ENCODE measurements at places on chromosomes 13 and 19. TPM values are rescaled to one million over a fixed set of nuclear protein-coding genes. Genes with fewer than 3 reads are reported as not detected.

The LILRA2 gene
- total RNA-seq = 0.85 TPM

- DNase-seq = no peak
Observed at GRCh38 chr19:38099966-38100365, 124.1 kb downstream of the DPF1 start.

- DNase-seq = no peak
Observed at GRCh38 chr13:65633806-65634205, 1596.3 kb downstream of the PCDH9 start.

DNA sequence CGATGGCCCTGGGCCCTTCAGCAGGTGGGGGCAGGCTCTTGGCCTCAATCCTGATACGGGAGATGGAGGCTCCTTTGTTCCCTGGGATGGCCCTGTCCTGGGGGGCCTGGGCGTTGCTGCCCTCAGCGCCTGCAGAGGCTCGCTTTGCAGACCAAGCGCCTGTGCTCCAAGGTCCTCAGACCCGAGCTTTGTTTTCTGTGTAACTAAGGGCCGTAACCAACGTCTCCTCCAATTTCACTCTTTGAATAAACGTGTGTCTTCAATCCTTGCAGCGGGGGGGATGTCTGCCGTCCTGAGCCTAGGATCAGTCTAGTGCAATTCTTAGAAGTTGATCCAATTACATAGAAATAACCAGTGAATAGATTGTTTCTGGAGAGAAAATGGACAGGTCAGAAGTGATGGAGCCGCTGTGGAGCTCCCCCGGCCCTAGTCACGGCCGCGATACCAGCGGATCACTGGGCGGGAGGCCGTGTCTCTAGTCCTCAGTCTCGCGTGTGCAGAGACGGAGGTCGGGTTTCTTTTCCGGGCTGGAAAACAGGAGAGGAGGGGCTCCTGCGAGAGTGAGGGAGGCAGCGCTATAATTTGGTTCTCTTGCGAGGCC is 5.3 kb downstream of the PTBP1 start:
- no peak for DNase-seq

- no peak for DNase-seq
Observed at GRCh38 chr13:46179969-46180763, 1.8 kb downstream of the LCP1 start.

DNA sequence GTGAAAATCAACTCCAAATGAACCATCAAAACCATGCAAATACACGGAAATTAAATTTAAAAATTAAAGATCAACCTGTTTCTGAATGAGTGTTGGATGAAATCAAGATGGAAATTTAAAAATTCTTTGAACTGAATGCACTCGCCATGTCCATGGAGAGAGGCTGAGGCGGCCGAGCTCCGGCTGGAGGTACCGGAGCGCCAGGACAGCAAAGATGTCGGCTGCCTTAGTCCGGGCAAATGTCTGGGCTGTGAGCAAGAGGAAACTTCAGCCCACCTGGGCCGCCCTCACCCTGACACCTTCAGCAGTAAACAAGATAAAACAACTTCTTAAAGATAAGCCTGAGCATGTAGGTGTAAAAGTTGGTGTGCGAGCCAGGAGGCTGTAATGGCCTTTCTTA is 5.3 kb upstream of the ZNF506 start:
- DNase-seq = no peak

DNA sequence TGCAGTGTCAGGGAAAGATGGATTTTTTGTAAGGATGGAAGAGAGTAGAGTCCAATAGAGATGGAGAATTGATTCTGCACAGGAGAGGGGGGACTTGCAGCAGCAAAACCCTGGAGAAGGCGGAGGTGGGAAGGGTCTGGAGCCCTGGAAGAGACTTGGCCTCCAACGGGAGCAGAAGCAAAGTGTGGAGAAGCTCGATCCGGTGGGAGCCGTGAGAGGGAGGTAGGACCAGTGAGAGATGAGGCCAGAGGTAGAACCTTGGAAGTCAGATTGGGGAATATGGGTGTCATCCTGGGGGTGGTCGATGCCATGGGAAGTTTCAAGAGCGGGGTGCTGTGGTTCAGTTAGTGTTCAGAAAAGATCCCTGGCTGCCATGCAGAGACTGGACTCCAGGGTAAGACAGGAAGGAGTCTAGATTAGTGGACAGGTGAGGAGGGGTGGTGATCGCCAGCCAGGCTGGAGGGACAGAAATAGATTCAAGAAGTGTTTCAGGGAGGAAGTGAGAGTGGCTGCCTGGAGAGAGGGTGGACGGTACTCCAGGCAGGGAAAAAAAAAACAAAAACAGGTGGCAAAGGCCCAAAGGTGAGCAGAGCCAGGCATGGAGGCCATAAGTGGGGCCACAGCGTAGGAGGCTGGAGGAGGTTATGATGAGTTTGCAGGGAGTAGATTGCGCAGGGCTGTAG is 2.6 kb downstream of the PPP5C start:
- no peak for DNase-seq

- no peak for DNase-seq
Observed at GRCh38 chr19:50562996-50563395, 5.2 kb downstream of the LRRC4B start.

DNA sequence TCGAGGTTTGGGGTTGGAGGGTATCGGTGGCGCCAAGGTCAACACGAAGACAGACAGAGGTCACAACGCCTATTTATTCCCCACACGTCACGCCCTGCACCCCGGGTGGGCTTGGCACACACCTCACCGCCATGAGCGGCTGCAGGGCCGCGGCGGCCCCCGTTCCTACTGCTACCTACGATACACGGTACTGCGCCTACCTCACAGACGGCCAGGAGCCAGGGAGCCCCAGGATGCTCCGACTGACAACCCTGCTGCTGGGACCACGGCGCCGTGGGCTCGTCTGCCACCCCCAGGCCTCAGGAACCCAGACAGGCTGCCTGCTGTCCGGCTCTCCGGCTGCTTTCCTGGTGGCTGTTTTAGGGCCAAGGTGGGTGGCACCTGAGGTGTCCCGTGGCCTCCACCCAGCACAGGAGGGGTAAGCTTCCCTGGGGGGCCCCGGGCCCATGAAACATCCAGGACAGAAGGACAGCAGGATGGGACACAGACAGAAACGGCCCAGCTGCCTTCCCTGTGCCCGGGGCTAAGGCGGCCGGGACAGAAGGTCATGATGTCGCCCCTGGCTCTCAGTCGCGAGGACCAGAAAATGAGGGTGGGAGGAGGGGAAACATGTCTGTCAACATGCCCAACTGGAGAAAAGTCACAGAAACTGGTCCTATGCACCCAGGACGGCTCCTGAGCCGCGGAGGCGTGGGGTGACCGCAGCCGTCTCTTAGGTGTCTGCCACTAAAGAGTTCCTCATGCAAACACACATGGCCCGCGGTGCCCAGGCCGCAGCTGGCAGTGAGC is 15.0 kb upstream of the SLC39A3 start:
- no peak for DNase-seq

GRCh38 chr13:111005808-111006505 is 91.1 kb upstream of the ANKRD10 start:
- no peak for DNase-seq
